ENCODE measurements at places on chromosomes 2 and 18.

DNA sequence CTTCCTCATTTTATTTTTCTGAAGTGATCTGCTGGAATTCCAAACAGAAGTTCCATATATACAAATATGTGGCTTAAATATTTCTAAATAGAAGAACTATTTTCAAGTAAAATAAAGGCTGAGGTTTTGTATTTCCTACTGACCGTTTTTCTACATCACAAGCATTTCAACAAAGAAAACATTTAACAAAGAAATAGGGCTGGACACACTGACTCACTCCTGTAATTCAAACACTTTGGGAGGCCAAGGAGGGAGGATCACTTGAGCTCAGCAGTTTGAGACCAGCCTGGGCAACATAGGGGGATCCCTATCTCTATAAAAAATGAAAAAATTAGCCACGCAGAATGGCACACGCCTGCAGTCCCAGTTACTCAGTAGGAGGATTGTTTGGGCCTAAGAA, 44.6 kb downstream of the TANK start:
- no peak overlapping the region for H3K27ac ChIP-seq
- H3K27me3 ChIP-seq = no peaks in the 10 kb centered on the region
- peaks cover 23% of the 10 kb centered on the region for H3K36me3 ChIP-seq
- no peak overlapping the region for H3K4me3 ChIP-seq
- DNase-seq = no peak
- no peaks in the 10 kb centered on the region for H3K4me1 ChIP-seq

DNA sequence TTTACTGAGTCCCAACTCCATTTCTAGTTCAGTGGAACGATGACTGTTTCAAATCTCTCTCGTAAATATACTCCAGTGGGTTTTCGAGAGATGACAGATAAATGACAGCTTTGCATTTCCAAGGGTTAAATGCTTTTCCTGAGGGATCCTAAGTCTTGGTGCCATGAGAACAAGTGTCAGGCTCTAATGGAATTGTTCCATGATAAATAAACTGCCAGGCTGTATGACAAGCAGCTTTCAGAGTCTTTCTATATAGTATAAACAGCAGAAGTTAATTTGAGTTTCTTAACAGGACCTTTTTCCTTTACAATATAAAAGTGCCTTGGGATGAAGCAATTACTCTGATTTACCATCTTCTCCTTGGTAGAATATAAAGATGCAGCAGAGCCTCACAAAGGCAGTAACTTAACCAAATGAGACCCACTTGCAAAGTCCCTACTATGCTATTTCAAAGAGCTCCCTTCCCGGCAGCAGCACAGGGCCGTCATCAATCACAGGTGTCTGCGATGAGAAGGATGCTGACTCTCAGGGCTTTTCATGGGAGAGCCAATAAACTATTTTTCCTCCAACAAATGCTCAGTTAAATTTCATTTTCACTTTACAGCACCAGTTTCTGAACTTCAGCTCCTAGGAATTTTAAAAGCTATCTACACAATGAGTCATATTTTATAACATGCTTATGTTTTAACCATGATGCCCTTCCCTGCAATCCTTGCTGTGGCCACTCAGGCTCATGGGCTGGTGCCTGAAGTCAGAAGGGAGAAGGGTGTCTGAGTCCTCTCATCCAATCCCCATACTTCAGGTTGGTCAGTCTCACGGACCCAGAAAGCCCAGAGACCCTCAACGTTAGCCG, 123.8 kb downstream of the AFF3 start:
- DNase-seq = no peak
- H3K36me3 ChIP-seq = no peaks in the 10 kb centered on the region
- no peaks in the 10 kb centered on the region for H3K4me1 ChIP-seq
- H3K27ac ChIP-seq = no peak overlapping the region
- no peaks in the 10 kb centered on the region for H3K27me3 ChIP-seq

- H3K4me3 ChIP-seq = no peak overlapping the region
- DNase-seq = no peak
- H3K27me3 ChIP-seq = no peaks in the 10 kb centered on the region
- no peaks in the 10 kb centered on the region for H3K36me3 ChIP-seq
These were observed 30.9 kb downstream of the FAP start for GRCh38 chr2:162212366-162212765.

GRCh38 chr2:177882501-177882900, 190.1 kb downstream of the PDE11A start:
- H3K27me3 ChIP-seq = no peaks in the 10 kb centered on the region
- H3K27ac ChIP-seq = no peak overlapping the region
- H3K36me3 ChIP-seq = no peaks in the 10 kb centered on the region
- H3K4me1 ChIP-seq = no peaks in the 10 kb centered on the region

- H3K4me3 ChIP-seq = no peak overlapping the region
- H3K27me3 ChIP-seq = no peaks in the 10 kb centered on the region
- H3K27ac ChIP-seq = no peak overlapping the region
- H3K4me1 ChIP-seq = peaks cover 3% of the 10 kb centered on the region
These were observed 76.2 kb downstream of the NPAS2 start for GRCh38 chr2:100895934-100896685.

DNA sequence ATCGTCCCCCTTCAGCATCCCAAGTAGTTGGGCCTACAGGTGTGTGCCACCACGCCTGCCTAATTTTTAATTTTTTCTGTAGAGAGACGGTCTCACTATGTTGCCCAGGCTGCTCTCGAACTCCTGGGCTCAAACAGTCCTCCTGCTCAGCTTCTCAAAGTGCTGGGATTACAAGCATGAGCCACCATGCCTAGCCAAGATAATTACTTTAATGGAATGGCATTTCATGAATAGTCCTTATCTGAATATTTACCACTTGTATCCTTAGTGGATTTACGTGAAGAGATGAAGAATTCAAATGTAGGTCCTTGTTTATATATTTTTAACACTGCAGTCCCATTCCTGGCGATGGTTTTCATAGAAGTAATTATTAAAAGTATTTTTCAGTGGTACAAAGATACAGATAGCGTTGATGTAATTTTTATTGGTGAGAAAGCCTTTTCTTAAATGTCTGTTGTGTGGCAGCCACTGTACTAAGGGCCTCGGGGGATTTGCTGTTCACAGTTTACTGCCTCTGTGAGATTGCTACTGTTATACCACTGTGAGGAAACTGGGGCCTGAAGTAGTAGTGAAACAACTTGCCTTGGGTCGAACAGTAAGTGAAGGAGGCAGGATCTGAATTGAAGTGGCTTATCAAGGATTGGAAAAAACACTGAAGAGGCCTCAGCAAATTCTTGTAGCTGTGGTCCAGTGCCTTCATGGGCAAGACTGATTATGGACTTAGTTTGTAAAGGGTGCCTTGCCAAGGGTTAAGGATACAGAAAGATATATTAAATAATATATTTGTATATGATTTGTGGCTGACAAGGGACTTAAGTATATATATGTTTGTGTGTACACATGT, 151.2 kb downstream of the PRPF40A start:
- peaks cover 2% of the 10 kb centered on the region for H3K4me1 ChIP-seq
- no peaks in the 10 kb centered on the region for H3K36me3 ChIP-seq
- no peak overlapping the region for H3K27ac ChIP-seq

GRCh38 chr2:106223347-106223746, 29.2 kb upstream of the UXS1 start:
- H3K36me3 ChIP-seq = no peaks in the 10 kb centered on the region
- H3K27me3 ChIP-seq = no peaks in the 10 kb centered on the region
- no peak overlapping the region for H3K4me3 ChIP-seq
- H3K4me1 ChIP-seq = no peaks in the 10 kb centered on the region
- DNase-seq = no peak

- H3K4me3 ChIP-seq = no peak overlapping the region
- no peaks in the 10 kb centered on the region for H3K27me3 ChIP-seq
- no peak for DNase-seq
- no peaks in the 10 kb centered on the region for H3K4me1 ChIP-seq
- no peak overlapping the region for H3K27ac ChIP-seq
These were observed 1552.3 kb upstream of the SLC39A10 start for GRCh38 chr2:194104687-194105086.

DNA sequence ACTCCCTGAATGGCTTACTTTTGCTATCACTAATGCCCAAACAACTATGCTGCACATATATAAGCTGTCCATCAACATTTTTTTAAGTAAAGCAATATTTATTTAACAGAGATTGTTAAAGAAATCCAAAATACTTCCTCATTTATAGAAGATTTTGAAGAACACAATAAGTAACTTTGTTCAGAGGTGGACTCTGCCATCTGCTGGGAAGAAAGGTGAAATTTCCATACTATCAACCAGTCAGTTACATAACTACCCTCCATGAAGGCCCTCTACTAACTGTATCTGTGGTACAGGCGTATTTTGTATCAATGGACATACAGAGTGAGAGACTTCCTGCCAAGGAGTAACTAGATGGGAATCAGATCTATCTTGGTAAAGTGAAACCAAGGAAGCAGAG, 106.0 kb downstream of the DTNB start:
- DNase-seq = no peak
- no peaks in the 10 kb centered on the region for H3K27me3 ChIP-seq
- no peak overlapping the region for H3K4me3 ChIP-seq
- H3K4me1 ChIP-seq = no peaks in the 10 kb centered on the region

GRCh38 chr2:142150453-142150852, 19.6 kb upstream of the LRP1B start:
- H3K27ac ChIP-seq = no peak overlapping the region
- no peaks in the 10 kb centered on the region for H3K36me3 ChIP-seq
- DNase-seq = no peak
- no peak overlapping the region for H3K4me3 ChIP-seq
- H3K4me1 ChIP-seq = no peaks in the 10 kb centered on the region

DNA sequence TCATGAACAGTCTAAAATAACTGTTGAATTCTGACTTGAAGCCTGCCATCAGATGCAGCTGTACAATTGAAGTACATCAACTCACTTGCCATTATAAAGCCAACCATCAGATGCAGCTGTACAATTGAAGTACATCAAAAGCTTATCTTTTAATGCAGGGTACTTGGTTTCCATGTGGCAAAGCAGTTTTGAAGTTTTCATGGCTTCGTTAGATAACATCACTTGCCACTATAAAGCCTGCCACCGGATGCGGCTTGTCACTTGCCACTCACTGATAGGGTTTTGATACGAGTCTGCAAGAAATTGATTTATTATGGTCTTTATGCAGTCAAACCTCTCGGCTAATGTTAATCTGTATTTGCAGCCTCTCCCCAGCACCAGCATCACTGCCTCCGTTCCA, 1605.8 kb downstream of the SUCLG1 start:
- no peak overlapping the region for H3K27ac ChIP-seq
- H3K36me3 ChIP-seq = no peaks in the 10 kb centered on the region
- no peak for DNase-seq
- no peaks in the 10 kb centered on the region for H3K27me3 ChIP-seq
- no peaks in the 10 kb centered on the region for H3K4me1 ChIP-seq
- H3K4me3 ChIP-seq = no peak overlapping the region

DNA sequence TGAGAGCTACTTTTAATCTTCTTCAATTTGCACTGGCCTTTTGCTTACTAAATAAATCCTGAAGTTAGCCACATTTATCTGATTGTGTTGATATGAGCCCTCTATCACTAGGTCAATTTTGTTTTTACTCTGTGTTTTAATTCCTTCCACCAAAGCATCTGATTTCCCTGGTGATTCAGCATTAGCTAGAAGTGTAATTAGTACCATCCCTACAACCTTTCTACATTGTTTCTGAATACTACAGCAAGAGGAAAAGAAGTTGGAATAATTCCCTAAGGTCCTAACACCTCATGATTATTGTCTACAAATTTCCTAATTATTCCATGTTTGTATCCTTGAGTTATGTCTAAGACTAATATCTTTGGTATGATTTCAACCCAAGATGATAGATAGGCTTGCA, 1093.6 kb downstream of the SUCLG1 start:
- H3K27ac ChIP-seq = no peak overlapping the region
- H3K36me3 ChIP-seq = no peaks in the 10 kb centered on the region
- no peak for DNase-seq
- H3K4me3 ChIP-seq = no peak overlapping the region

- no peaks in the 10 kb centered on the region for H3K4me1 ChIP-seq
- H3K27me3 ChIP-seq = no peaks in the 10 kb centered on the region
- H3K36me3 ChIP-seq = no peaks in the 10 kb centered on the region
- DNase-seq = no peak
- no peak overlapping the region for H3K4me3 ChIP-seq
These were observed 395.1 kb upstream of the SALL3 start for GRCh38 chr18:78584459-78585022.

- DNase-seq = no peak
- H3K27me3 ChIP-seq = no peaks in the 10 kb centered on the region
- H3K27ac ChIP-seq = no peak overlapping the region
These were observed 176.0 kb downstream of the SMAD2 start for GRCh38 chr18:47754311-47755101.
